ENCODE measurements at places on chromosomes 3 and 15.

- DNase-seq: no peak
These were observed 82.3 kb downstream of the RBPMS2 start for GRCh38 chr15:64693134-64693533.

DNA sequence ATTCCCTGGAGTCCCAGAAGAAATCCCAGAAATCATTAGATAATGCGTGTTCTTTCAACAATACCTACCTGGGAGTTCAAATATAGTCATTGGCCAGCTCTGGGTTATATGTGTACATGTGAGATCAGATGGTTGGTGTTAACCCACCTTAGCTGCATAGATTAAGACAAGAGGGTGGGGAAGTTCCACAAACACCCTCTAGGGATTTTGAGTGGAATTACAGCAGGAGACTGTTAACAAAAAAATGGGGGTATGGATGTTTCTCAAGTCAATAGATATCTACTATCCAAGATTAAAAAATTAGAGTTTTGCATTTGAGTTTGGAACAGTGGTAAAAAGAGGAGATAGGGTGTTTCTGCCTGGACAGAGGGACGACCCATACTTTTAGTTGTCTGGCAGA, 282.5 kb upstream of the CNTN3 start:
- no peak for DNase-seq

DNA sequence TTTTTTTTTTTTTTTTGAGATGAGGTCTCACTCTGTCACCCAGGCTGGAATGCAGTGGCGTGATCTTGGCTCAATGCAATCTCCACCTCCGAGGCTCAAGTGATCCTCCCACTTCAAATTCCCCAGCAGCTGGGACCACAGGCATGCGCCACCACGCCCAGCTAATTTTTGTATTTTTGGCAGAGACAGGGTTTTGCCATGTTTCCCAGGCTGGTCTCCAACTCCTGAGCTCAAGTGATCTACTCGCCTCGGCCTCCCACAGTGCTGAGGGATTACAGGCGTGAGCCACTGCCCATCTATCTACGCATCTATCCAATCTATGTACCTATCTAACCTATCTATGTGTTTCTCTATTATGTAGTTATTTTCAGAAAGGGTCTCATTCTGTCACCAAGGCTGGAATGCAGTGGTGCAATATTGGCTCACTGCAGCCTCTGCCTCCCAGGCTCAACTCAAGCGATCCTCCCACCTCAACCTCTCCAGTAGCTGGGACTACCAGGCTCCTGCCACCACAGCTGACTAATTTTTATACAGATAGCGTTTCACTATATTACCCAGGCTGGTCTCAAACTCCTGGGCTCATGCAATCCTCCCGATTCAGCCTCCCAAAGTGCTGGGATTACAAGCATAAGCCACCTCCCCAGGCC, 20.2 kb upstream of the GPX1 start:
- DNase-seq: no peak

GRCh38 chr3:14822670-14823390, 4.1 kb downstream of the FGD5 start:
- no peak for DNase-seq

DNA sequence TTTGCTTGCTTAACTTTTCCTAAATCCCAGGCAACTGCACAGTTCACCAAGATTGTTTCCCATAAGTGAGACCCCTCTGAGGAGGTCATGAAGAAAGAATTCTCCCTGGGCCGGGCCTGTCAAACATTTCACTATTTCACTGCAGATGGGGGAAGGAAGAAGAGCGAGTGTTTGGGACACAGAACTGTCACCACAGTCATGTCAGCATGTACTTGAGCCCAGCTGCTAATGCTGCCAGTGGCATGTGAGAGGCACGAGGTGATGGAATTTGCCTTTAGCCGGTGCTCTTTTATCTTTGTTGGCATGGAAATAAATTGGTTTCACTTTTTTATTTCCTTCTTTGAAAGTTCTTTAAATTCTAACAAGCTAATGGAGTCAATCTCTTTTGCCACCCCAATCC, 277.9 kb upstream of the GADL1 start:
- DNase-seq: no peak

GRCh38 chr15:57097246-57097645, 178.8 kb downstream of the TCF12 start:
- DNase-seq: no peak

DNA sequence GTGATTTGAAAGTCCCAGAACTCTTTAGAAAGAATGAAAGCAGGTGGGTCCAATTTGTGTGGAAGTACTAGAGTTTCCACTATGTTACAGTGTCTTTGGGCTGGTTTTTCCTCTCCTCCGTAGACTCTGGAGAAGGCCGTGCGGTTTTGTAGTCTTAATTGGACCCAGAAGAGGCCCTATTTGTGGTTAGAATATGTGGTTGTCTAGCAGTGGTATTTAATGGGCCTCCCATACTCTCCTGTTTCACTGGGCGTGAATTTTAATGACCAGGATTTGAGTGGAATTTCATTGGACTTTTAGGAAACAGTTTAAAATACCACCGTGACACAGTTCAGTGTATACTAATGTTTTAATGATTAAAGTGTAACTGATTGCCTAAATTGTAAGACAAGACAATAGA, 182.3 kb downstream of the BBX start:
- no peak for DNase-seq

DNA sequence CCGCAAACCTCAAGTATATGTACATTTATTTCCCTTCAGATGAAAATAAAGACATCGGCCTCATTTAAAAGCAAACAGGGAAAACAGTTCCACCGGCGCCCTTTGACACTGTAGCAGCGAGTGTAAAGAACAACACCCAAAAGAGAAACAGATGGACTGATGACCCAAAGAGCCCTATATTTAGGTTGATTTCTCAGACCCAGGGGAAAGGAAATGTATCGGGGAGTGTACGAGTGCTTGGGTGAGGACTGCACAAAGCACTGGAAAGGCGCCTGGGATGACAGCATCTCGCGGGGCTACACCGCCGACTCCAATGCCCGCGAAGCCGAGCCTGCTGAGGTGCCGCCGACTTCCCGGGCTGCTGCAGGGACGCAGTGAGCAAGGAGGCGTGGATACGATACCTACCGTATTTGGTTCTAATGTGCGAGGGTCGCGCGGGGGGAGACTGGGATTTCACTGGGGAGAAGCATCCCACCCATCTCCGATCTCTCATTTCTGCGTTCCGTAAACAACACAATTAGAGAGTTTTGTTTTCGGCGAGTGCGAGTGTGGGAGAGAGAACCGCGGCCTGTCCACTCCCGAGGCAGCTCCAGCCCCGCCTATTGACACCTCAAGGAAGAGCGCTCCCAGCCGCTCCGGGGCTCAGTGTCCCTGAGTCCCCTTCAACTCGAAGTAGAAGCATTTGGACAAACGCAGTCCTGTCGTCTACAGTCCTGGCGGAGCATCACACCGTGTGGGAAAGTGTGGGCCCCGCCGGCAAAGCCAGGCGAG, 2.0 kb downstream of the MECOM start:
- DNase-seq: no peak

- DNase-seq: no peak
These were observed 209.7 kb downstream of the WDR72 start for GRCh38 chr15:53549697-53550305.

GRCh38 chr3:149901770-149902169, 68.9 kb downstream of the PFN2 start:
- no peak for DNase-seq

DNA sequence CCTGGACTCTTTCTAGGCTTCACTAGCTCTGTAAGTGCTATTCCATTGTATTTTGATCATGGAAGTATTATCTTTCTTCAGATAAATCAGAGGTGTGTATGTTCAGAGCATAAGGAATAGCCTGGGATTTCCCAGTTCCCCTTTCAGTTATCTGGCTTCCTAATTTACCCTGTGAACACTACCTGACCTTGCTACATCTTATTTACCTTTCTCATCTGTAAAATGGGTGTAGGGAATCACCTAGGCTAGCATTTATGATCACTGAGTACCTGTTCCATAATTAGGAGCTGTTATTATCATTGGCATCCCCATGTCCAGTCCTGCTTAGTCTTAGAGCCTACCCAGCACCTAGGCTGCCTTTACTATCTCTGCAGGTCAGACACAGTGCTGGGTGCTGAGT, 149.3 kb upstream of the NR2F2 start:
- no peak for DNase-seq

DNA sequence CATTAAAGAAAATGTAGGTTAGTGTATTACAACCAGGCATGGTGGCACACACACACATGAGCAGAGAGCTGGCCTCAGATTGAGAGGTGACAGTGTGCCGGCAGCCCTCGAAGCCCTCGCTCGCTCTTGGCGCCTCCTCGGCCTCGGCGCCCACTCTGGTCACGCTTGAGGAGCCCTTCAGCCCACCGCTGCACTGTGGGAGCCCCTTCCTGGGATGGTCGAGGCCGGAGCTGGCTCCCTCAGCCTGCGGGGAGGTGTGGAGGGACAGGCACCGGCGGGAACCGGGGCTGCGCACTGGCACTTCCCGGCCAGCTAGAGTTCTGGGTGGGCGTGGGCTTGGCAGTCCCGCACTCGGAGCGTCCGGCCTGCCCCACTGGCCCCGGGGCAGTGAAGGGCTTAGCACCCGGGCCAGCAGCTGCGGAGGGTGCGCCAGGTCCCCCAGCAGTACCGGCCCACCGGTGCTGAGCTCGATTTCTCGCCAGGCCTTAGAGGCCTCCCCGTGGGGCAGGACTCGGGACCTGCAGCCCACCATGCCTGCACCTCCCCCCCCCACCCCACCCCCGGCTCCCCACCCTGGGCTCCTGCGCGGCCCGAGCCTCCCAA, 80.4 kb upstream of the TMEM158 start:
- DNase-seq: no peak

- no peak for DNase-seq
These were observed 1115.1 kb upstream of the CADM2 start for GRCh38 chr3:83843716-83844115.

GRCh38 chr3:138354376-138354775, 6.0 kb downstream of the MRAS start:
- DNase-seq: no peak

- no peak for DNase-seq
These were observed 33.1 kb downstream of the HCLS1 start for GRCh38 chr3:121627622-121628021.

DNA sequence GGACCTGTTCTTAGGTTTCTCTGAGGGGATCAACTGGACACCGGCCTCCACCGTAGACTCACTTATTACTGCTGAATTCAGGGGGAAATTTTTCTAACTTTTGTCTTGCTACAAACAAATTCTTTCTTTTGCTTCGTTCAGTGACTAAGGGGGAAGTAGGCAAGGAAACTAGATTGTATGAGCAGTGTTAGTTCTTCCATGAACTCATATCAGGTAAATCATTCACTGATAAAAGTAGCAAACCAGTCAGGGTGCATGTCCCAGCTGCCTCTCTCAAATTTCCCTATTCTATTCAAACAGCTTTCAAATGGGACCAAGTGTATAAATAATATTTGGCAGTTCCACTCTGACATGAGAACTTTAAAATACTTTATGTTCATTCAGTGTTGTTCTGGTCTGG, 7.3 kb upstream of the CCDC13 start:
- DNase-seq: no peak

DNA sequence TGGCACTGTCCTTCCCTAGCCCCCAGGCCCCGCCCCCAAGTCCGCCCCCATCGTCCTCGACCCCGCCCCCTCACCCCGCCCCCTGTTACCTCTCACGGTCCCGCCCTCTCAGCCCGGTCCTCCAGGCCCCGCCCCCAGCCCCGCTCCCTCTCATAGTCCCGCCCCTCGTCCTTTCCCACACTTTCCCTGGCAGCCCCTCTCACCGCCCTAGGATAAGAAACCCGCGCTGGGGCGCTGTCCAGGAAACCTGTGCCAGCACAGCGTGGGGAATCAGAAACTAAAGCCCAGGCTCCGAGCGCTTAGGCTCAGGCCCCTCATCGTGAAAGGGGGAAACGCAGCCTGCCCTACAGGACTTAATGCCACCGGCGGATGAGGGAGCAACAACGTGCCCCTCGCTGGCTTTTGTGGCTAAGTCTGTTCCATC, 20.9 kb downstream of the TRPM1 start:
- peak; percentile 13 for DNase-seq

- DNase-seq: no peak
These were observed 25.2 kb downstream of the RAB5A start for GRCh38 chr3:19972054-19972453.

GRCh38 chr3:151404316-151404715, 19.8 kb upstream of the P2RY12 start:
- DNase-seq: no peak

- DNase-seq: no peak
These were observed 5.3 kb downstream of the SERP1 start for GRCh38 chr3:150540991-150541390.

DNA sequence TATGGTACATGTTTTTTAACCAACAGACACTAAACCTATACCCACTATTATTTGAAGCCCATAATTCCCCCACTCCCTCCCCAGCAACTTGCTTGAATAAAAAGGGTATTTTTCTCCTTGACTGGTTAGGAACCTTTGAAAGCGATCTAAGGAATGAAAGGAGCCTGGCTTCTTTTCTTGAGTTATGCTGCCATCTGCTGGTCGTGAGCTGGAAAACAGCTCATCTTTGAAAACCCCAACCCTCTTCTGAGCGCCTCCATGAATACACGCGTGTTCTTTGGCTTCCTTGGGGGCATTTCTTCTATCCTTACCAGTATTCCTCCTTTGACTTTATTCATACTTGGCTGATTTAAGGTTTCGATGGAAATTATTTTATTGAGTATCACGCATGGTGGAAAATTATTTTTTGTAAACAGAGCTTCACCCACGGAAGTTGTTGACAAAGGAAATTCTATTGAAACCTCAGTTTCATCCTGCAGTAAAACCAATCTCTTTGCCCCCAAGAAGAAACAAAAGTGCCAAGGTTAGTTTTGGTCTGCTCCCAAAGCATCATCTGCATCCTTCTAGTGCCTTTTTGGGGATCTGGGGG, 171.6 kb downstream of the SV2B start:
- peak; percentile 72 for DNase-seq

GRCh38 chr3:171704002-171704401, 106.3 kb downstream of the PLD1 start:
- peak; percentile 14 for DNase-seq

- no peak for DNase-seq
These were observed 317.3 kb upstream of the CFAP20DC start for GRCh38 chr3:59367150-59367549.
